Small intestine (tissue), 16 donors: ENCODE measurements at places on chromosomes 6 and 20. TPM values are rescaled to one million over a fixed set of nuclear protein-coding genes. Genes with fewer than 3 reads are reported as not detected.
A peak's percentile ranks its signal among the peaks of the same experiment; 100 is the strongest.

CGA gene
- polyA plus RNA-seq, result 0.16 TPM

GNAS-AS1 gene
- not detected for polyA plus RNA-seq

COL20A1 gene
- 0.09 TPM for polyA plus RNA-seq

PRICKLE4 gene
- not detected for polyA plus RNA-seq

VGLL2 gene
- not detected for polyA plus RNA-seq

OR2H1 gene
- not detected for polyA plus RNA-seq

NMBR gene
- 0.04 TPM for polyA plus RNA-seq

LY6G6C gene
- polyA plus RNA-seq, result not detected

SLPI gene
- 47.7 TPM for polyA plus RNA-seq

SCUBE3 gene
- polyA plus RNA-seq, result 0.12 TPM

DNA sequence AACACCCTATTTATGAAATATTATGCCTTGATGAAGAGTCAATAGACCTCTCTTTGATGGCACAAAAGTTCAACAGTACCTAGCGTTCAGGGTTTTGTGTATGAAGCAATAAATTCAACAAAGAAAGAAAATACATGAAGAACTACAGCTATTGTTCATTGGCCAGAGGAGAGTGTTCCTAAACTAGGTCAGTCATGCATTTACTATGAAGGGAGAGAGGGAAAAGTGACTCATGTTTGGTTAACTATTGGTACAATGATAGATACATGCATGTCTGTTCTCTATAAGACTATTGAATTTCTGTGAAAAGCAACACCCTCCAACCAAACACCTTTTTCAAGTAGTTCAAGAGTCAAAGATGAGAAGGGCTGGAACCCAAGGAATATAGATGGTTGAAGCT, 50.7 kb downstream of the CLIC5 start:
- H3K36me3 ChIP-seq, result peaks cover 15% of the 10 kb centered on the region
- H3K27me3 ChIP-seq, result no peaks in the 10 kb centered on the region
- H3K4me3 ChIP-seq, result no peak overlapping the region
- DNase-seq, result no peak

- H3K4me3 ChIP-seq, result no peak overlapping the region
- H3K27me3 ChIP-seq, result no peaks in the 10 kb centered on the region
- H3K27ac ChIP-seq, result no peak overlapping the region
- DNase-seq, result no peak
- no peaks in the 10 kb centered on the region for H3K36me3 ChIP-seq
These were observed 14.9 kb upstream of the BLOC1S5 start for GRCh38 chr6:8079126-8079525.

- no peak for DNase-seq
- H3K27me3 ChIP-seq, result no peaks in the 10 kb centered on the region
- H3K4me3 ChIP-seq, result no peak overlapping the region
- no peak overlapping the region for H3K27ac ChIP-seq
These were observed 14.9 kb downstream of the PLN start for GRCh38 chr6:118562959-118563358.

DNA sequence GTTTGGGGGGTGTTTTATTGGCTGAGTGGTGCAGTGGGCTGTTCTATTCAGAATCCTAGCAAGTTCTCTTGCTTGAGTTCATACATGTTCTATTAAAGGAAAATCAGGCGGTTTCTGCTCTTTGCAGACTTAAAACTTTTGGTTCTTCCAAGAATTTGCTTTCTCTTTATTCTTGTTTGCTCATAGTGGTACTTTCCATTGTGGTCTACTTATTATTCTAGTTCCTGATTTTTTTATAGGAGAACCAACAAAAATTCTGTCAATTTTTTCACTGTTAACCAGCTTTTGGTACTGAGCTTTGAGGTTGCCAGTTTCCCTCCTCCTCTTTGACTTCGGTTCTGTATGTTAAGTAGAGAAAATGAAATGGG, 6.7 kb downstream of the AFDN start:
- peaks cover 2% of the 10 kb centered on the region for H3K4me1 ChIP-seq
- H3K4me3 ChIP-seq, result peak overlapping the region; percentile 3
- no peaks in the 10 kb centered on the region for H3K36me3 ChIP-seq
- H3K27ac ChIP-seq, result peak overlapping the region; percentile 53
- DNase-seq, result no peak
- H3K27me3 ChIP-seq, result no peaks in the 10 kb centered on the region

DNA sequence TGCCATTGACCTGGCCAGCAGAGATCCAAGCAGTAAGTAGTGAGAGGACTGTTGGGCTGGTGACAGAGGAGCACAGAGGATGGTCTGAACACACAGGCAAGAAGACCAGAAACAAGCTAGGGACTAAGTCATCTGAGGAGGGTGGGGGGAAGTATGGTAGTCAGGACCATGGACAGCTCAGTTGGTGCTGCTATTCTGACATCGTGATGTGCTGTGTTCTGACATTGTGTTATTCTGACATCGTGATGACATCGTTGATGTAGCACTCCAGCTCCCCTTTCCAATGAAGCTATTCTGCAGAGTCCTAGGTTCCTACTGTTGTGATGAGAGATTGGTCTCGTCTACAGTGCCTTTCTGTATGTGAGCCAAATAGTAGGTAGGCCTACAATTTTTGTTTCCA, 28.7 kb downstream of the CFAP206 start:
- no peaks in the 10 kb centered on the region for H3K36me3 ChIP-seq
- no peaks in the 10 kb centered on the region for H3K4me1 ChIP-seq
- H3K27me3 ChIP-seq, result no peaks in the 10 kb centered on the region
- H3K27ac ChIP-seq, result no peak overlapping the region
- H3K4me3 ChIP-seq, result no peak overlapping the region

DNA sequence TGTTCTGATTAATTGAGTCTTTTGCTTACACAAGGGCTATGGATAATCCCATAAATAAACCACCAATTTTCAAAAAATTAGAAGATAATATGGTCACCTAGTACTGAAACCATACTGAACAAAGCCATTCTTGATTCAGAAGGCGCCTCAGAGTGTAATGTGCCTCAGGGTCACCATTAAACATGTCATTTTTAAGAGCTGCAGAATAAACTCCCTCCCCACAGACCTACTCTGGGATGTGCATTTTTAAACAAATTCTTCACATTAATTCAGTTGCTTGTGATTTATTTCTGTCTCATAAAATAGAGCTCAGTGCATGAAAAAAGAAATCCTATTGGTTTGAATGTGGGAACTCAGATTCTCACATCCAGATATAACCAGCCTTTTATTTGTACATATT, 202.1 kb upstream of the HEY2 start:
- DNase-seq, result no peak
- H3K36me3 ChIP-seq, result no peaks in the 10 kb centered on the region
- no peaks in the 10 kb centered on the region for H3K4me1 ChIP-seq
- H3K4me3 ChIP-seq, result no peak overlapping the region
- no peak overlapping the region for H3K27ac ChIP-seq
- H3K27me3 ChIP-seq, result no peaks in the 10 kb centered on the region

DNA sequence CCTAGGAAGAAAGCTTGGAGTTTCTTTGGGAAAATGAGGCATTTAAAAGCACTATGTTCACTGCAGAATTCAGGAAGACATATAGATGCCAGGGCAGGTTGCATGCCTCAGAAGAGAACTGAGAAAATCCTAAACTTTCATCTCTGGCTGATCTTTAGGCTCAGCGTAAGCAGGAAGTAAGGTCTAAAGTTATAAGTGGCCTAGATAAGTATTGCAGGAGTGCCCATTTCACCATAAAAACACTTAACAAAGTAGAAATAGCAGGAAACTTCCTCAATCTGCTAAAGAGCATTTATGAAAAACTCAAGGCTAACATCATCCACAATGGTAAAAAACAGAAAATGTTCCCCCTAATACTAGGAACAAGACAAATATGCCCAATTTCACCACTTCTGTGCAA, 320.3 kb downstream of the BMP2 start:
- H3K36me3 ChIP-seq, result no peaks in the 10 kb centered on the region
- H3K4me3 ChIP-seq, result no peak overlapping the region
- no peaks in the 10 kb centered on the region for H3K4me1 ChIP-seq
- H3K27me3 ChIP-seq, result no peaks in the 10 kb centered on the region
- DNase-seq, result no peak
- no peak overlapping the region for H3K27ac ChIP-seq

GRCh38 chr6:71977884-71978283, 91.5 kb downstream of the RIMS1 start:
- no peaks in the 10 kb centered on the region for H3K36me3 ChIP-seq
- no peak overlapping the region for H3K27ac ChIP-seq
- no peaks in the 10 kb centered on the region for H3K4me1 ChIP-seq
- peak; percentile 1 for DNase-seq
- no peaks in the 10 kb centered on the region for H3K27me3 ChIP-seq

- H3K27me3 ChIP-seq, result no peaks in the 10 kb centered on the region
- H3K27ac ChIP-seq, result no peak overlapping the region
These were observed 138.5 kb upstream of the SOX4 start for GRCh38 chr6:21455071-21455470.

GRCh38 chr20:50744143-50744792, 12.9 kb downstream of the PARD6B start:
- peak; percentile 96 for DNase-seq
- H3K27ac ChIP-seq, result peak overlapping the region; percentile 80
- H3K36me3 ChIP-seq, result peaks cover 28% of the 10 kb centered on the region

DNA sequence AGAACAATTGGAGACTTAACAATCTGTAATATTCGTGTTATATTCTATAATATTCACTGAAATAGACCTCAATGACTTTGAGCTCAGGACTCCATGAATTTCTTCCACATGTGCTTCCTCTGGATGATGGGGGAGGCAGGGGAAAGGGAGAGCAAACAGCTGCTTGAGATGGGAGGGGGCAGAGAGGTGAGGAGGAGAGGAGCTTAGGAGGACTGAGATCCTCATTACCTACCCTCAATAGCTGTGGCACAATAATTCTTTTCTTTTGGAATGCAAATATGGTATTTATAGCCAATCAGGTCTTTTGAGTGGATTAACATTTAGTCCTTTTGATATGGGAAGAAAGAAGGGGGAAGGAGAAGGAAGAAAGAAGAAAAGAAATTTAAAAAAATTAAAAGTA, 64.1 kb upstream of the ZNF217 start:
- H3K4me3 ChIP-seq, result no peak overlapping the region
- H3K27ac ChIP-seq, result no peak overlapping the region
- H3K4me1 ChIP-seq, result peaks cover 23% of the 10 kb centered on the region
- H3K36me3 ChIP-seq, result no peaks in the 10 kb centered on the region
- DNase-seq, result no peak
- no peaks in the 10 kb centered on the region for H3K27me3 ChIP-seq

DNA sequence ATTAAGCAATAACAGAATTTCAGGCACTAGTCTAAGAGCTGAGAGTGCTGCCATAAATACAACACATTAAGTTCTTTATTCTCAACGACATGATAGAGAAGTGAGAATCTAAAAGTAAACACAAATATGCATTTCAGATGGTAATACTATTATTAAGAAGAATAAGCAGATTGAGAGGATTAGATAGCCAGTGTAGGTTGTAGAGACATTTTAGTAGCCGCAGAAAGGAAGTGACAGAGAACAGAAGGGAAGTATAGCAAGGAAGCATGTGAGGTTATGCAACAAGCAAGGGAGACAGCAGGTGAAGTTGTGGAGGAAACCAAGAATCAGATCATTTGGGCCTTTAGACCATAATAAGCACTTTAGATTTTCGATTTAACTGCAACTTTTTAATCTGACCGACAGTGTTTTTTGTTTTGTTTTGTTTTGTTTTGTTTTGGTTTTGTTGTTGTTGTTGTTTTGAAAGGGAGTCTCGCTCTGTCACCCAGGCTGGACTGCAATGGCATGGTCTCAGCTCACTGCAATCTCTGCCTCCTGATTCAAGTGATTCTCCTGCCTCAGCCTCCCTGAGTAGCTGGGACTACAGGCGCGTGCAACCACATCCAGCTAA, 737.0 kb upstream of the ADGRB3 start:
- H3K27ac ChIP-seq, result no peak overlapping the region
- no peak for DNase-seq
- H3K4me3 ChIP-seq, result no peak overlapping the region
- no peaks in the 10 kb centered on the region for H3K4me1 ChIP-seq

DNA sequence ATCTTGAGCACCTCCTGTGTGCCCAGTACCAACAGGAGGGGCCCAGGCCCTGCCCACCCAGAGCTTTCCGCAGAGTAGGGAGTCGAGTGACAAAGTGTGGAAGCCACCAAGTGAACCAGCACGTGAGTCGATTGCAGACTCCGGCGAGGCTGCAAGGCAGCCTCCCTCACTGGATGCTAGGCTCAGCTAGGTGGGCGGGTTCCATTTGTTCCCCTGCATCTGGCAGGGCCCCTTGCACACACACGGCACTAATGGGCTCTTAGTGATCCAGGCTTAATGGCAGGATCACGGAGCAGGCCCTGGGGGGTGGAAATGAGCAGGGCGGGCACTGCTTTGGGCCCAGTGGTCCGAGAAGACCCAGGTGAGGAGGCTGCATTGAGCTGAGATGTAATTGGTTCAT, 140.4 kb downstream of the PHACTR3 start:
- H3K4me1 ChIP-seq, result no peaks in the 10 kb centered on the region
- no peak for DNase-seq
- no peak overlapping the region for H3K4me3 ChIP-seq
- no peaks in the 10 kb centered on the region for H3K36me3 ChIP-seq

- no peaks in the 10 kb centered on the region for H3K36me3 ChIP-seq
- DNase-seq, result peak; percentile 15
- H3K27ac ChIP-seq, result no peak overlapping the region
These were observed 157.7 kb upstream of the MMS22L start for GRCh38 chr6:97440590-97441176.

- DNase-seq, result no peak
- no peaks in the 10 kb centered on the region for H3K4me1 ChIP-seq
- no peak overlapping the region for H3K27ac ChIP-seq
- no peak overlapping the region for H3K4me3 ChIP-seq
- H3K27me3 ChIP-seq, result no peaks in the 10 kb centered on the region
These were observed 16.7 kb upstream of the KHDC1L start for GRCh38 chr6:73242001-73242400.

- no peak overlapping the region for H3K27ac ChIP-seq
- H3K27me3 ChIP-seq, result no peaks in the 10 kb centered on the region
- H3K36me3 ChIP-seq, result no peaks in the 10 kb centered on the region
- no peak for DNase-seq
- no peak overlapping the region for H3K4me3 ChIP-seq
These were observed 107.3 kb downstream of the SLX4IP start for GRCh38 chr20:10542442-10542841.

DNA sequence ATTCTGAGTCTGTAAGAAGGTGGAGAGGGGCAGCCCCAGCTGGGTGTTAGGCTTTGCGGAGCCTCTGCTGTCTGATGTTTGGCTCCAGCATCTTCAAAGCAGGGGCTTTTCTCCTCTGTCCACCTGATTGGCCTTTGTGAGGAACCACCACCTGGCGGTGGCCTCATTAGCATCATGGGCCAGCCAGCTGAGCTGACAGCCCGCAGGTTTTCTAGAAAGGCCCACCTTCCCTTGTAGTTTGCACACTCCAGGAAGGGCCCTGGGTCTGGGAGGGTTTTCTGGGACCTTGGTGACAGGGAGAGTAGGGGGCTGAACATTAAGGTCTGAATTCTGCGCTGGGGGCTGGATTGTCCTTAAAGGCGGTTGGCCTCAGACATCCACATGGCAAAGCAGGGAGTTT, 11.6 kb downstream of the IGF2R start:
- H3K36me3 ChIP-seq, result no peaks in the 10 kb centered on the region
- H3K4me3 ChIP-seq, result no peak overlapping the region
- H3K27ac ChIP-seq, result no peak overlapping the region
- peaks cover 43% of the 10 kb centered on the region for H3K4me1 ChIP-seq
- no peak for DNase-seq

GRCh38 chr6:152605941-152606340, 31.2 kb downstream of the SYNE1 start:
- no peaks in the 10 kb centered on the region for H3K4me1 ChIP-seq
- H3K4me3 ChIP-seq, result no peak overlapping the region
- H3K27me3 ChIP-seq, result no peaks in the 10 kb centered on the region
- no peaks in the 10 kb centered on the region for H3K36me3 ChIP-seq

- H3K27ac ChIP-seq, result no peak overlapping the region
- peak; percentile 44 for DNase-seq
- H3K27me3 ChIP-seq, result no peaks in the 10 kb centered on the region
- H3K36me3 ChIP-seq, result peaks cover 14% of the 10 kb centered on the region
- no peak overlapping the region for H3K4me3 ChIP-seq
These were observed 1.5 kb downstream of the WDR27 start for GRCh38 chr6:169700296-169700695.

- no peaks in the 10 kb centered on the region for H3K27me3 ChIP-seq
- H3K36me3 ChIP-seq, result no peaks in the 10 kb centered on the region
- H3K4me3 ChIP-seq, result no peak overlapping the region
These were observed 76.1 kb upstream of the TPD52L1 start for GRCh38 chr6:125077453-125077852.
